ENCODE measurements at places on chromosomes 11 and 22. TPM values are rescaled to one million over a fixed set of nuclear protein-coding genes. Genes with fewer than 3 reads are reported as not detected.

CFAP300 gene
- 2.0 TPM for total RNA-seq

VSIG2 gene
- total RNA-seq = not detected

OLFML1 gene
- total RNA-seq = 22.5 TPM

TRIM44 gene
- total RNA-seq = 21.6 TPM

APOL5 gene
- total RNA-seq = not detected

FXYD2 gene
- total RNA-seq = not detected

OR6T1 gene
- total RNA-seq = not detected

OR8D1 gene
- not detected for total RNA-seq

SEZ6L gene
- not detected for total RNA-seq

USP2 gene
- total RNA-seq = 0.58 TPM

LRP4 gene
- total RNA-seq = 5.7 TPM

ARHGEF17 gene
- 40.4 TPM for total RNA-seq

PKNOX2 gene
- 5.9 TPM for total RNA-seq

CECR2 gene
- 0.58 TPM for total RNA-seq

OR8G5 gene
- not detected for total RNA-seq

ART1 gene
- not detected for total RNA-seq
